Cortex of kidney (tissue), 1 donor: ENCODE measurements at places on chromosomes 13 and 19.

DNA sequence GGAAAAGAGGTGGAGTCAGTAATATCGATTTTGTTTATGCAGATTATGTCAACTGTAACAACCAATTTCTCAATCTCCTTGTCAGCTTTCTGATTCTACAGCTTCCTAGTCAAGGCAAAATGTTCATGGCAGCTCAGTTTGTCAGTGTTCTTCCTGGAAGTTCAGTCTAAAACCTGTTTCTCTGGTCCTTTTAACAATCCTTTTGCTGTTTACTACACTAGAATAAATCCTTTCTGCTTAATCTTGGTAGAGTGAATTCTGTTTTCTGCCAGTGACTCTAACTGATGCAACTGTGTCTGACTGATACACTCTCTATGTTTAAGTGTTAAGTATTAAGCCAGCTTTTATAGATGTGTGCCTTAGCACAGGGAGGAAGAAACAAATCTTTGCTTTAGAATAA lies 516.9 kb upstream of the KLF12 start:
- no peak for DNase-seq

DNA sequence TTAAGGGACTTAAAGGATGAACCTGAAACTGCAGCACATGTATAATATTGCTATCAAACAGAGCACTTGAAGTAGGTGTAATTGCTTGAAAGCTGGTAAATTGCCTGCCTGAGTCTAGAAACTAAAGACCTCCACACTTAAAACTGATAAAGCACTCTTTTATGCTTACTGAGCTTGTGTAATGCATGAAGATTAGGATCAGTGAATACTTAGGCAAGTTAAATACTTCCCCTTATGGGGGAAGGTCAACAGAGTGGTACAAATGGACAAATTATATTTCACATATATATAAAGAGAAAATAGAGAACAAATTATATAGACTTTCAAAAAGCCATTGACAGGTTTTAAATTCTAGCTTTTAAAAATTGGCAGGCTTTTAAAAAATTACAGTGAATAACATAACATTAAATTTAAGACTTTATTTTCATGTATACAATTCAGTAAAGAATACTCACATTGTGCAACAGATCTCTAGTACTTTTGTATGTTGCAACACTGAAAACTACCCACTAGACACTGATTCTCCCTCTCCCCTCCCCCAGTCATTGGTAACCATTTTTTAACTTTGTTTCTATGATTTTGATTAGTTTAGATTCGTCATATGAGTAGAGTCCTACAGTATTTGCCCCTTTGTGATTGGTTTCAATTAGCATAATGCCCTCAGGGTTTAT lies 23.9 kb downstream of the PIBF1 start:
- no peak for DNase-seq

DNA sequence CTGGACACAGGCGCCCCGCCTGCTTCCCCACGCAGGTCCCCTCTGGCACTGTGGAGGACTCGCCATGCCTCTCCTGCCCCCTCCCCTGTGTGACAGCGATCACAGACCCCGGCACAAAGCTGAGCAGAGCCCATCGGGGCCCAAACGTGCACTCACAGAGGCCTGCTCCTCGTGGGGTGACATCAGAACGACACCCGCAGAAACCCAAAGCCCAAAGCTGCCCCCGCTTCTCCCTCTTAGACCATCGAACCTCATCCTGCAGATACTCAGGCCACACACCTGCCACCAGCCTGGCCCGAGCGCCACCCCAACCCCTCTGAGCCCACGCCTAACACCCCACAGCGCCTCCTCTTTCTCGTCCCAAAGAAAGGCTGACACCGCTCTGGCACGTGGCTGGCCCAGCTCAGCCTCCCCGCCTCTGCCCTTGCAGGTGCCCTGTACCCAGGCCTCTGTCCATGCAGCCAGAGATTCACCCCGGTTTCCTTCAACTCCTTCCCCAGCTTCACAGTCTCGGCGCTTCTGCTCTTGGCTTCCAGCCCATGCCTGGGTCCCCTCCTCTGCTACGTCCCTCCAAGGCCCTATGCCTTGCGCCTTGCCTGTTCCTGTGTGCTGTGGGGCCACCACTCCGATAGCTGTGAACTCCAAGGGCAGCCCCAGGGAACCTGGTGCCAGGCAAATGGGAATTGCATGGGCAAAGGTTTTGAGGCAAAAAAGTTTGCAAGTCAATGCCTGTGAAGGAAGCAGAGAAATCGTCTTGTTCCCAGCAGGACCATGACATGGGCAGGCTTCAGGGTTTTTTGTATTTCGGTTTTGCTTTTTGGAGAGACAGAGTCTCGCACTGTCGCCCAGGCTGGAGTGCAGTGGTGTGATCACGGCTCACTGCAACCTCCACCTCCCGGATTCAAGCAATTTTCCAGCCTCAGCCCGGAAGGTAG lies 831 bp upstream of the CBARP start:
- DNase-seq, result no peak

DNA sequence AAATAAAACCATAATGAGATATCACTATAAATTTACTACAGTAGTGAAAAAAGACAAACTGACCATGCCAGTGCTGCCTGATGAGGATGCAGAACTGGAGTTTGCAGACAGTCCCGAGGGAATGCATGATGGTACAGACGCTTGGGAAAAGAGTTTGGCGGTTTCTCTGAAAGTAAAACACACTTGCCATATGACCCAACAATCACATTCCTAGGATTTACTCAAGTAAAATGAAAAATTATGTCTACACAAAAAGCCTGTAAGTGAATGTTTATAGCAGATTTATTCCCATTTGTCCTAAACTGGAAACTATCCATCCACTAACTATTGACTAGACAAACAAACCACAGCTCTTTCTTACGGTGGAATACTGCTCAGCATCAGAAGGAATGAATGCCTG lies 271.0 kb downstream of the DNAJC15 start:
- no peak for DNase-seq

- DNase-seq, result no peak
Measured at GRCh38 chr13:42168496-42168895, 103.5 kb upstream of the AKAP11 start.

DNA sequence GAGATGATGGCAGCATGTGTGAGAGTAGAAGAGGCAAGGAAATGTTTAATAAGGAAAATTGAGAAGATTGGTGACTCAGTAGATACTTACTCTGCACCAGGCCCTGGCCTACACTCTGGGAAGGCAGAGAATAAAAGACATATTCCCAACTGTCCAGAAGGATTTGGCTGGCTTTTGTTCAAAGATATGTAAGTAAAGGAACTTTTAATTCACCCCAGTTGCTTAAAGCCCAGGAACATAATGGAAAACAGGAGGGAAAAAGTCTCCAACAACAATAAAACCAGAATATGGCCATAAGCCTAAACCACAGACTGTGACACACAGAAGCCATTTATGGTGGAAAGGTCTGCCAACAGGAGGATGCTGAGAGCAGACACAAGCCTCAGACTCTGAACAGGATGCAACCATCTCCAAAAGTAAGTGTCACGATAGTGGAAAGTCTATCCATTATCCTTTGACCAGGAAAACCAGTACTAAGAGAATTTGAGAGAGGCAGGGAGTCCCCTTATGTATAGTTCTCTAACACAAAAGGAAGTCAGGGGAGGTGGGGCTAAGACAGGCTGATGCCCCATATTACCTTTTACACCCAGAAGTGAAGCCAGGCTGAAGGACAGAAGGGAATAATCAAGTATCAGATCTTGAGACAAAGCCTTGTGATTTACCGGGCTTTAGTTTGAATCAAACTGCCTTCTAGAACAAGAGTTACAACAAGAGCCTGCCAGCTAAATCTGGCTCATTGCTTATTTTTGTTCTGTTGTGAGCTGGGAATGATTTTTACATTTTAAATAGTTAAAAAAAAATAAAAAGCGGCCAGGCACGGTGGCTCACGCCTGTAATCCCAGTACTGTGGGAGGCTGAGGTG lies 169.5 kb upstream of the STARD13 start:
- DNase-seq, result no peak

DNA sequence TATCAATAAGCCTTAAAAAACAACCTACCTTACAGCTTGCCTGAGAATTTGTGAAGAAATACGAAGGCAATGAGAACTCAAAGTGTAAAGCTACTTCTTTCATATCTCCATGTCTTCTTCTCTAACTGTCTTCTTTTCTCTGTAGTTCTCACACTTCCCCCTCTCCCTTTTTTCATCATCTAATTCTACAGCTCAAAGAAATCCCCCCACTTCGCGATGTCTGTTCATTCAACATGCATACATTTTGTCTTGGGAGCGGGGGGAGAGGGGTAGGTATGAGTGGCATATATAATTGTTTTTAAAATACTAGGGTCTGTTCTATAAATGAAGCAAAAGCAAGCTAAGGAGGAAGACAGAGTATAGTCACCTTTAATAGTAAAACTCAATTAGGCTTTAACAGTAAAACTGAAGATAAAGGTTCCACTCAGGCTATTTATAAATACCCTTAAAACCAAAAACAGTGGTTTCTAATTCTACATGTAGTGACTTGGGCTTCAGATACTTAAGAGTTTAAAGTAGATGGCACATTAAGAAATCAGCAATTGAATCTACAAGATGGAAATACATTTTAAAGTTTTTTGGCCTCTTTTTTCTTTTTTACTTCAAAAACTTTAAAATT lies 106.9 kb downstream of the KLF12 start:
- no peak for DNase-seq

DNA sequence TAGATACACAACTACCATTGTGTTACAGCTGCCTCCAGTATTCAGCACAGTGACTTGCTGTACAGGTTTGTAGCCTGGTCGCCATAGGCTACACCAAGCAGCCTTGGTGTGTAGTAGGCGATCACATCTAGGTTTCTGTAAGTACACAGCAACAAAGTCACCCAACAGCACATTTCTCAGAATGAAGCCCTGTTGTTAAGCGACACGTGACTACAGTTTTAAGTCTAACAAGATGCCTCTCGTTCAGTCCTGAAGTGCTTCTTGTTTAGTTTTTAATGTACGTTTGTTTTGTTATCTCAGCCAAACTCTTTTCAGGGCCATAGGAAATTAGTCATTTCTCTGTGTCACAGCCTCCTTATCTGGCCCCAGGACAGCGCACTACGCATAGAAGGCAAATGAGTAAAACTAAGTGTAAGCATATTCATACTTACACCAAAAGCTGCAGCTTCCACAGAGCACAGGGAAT lies 50.0 kb upstream of the GPR183 start:
- DNase-seq, result no peak

- DNase-seq, result no peak
Measured at GRCh38 chr19:46660008-46660517, 919 bp downstream of the DACT3 start.

DNA sequence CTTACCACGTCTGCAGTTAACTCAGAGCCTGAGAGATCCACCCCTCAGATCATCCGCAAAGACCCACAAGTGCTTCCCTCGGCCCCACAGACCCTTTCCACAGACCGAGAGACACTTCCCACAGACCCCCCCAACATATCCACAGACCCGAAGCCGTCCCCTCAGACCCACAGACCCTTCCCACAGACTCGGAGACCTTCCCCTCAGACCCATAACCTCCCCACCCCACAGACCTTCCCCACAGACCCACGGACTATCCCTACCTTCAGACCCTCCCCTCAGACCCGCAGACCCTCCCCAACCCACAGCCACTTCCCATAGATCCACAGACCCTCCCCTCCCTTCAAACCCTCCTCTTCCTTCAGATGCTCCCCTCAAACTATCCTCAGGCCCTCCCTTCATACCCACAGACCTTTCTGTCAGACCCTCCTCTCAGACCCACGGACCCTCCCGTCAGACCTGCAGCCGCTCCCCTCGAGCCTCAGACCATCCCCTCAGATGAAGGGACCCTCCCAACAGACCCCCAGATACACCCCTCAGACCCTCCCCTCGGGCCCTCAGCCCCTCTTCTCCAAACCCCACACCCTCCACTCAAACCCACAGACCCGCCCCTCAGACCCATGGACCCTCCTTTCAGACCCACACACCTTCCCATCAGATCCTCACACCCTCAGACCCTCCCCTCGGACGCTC lies 20.1 kb upstream of the TFDP1 start:
- no peak for DNase-seq

- DNase-seq, result no peak
Measured at GRCh38 chr13:71515744-71516038, 351.3 kb downstream of the DACH1 start.

- DNase-seq, result no peak
Measured at GRCh38 chr19:33734913-33735312, 61.8 kb upstream of the KCTD15 start.
